Activated naive CD8-positive, alpha-beta T cell treated with anti-CD3 and anti-CD28 coated beads for 36 hours (primary cell): ENCODE measurements at places on chromosomes 6 and 20. TPM values are rescaled to one million over a fixed set of nuclear protein-coding genes. Genes with fewer than 3 reads are reported as not detected.

DNA sequence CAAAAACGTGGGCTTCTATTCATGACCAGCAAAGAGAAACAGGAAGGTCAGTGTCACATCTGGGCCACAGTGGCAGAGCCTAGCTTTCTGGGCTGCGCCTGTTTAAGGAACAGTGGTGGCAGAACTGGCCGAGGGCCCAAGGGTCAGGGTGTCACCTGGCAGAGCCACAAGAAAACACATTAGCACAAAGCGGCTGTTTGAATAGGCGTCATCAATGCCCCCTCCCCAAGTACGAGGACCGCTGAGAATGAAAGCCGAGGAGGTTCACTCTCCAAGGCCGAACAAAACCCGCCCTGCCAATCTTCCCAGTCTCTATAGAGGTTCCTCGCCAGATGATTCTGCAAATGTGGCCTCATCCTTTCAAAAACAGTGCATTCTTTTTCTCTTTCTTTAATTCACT lies 125.2 kb upstream of the TRAF3IP2 start:
- H3K4me3 ChIP-seq = no peak overlapping the region
- peaks cover 94% of the 10 kb centered on the region for H3K36me3 ChIP-seq
- H3K27ac ChIP-seq = peak overlapping the region; percentile 78
- no peaks in the 10 kb centered on the region for H3K27me3 ChIP-seq

DNA sequence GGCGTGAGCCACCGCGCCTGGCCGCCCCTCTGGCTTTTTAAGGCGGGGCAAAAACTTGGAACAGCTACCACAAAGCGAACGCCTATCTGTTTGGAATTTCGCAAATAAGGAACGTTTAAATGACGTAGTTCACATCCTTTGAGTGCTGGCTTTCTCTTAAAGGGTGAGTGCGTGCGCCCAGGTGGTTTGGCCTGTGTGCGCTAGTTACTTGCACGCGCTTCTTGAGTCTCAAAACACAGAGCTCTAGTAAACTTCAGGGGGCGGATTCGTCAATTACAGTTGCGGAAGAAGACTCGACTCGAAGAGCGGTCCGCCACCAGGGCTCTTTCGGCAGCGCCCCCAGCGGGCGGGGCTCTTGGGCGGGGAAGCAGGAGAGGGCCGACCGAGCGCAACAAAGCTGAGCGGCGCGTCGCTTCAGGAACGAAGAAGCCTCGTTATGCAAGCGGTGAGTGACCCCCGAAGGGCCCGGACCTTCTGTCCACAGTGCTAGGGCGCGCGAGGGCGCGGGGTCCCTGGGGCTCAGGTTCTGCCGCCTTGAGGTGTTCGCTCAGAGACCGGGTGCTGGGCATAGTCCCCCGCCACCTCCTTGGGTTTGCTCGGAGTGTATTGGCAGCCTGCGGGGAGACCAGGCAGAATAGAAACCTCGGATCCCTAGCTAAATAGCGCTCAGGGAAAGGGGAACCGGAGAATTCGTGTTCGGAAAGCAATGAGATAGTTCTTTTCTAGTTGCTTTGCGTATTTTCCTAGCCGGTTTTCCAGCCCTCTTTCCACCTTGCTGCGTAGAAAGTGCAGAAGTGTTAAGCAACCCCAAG lies at the start of gene SYCP2L:
SYCP2L (plus strand) TSS at position 362 of the 812 bp plus-strand sequence; CDS start at position 437, 75 bp downstream.
- peaks cover 92% of the 10 kb centered on the region for H3K27me3 ChIP-seq
- H3K27ac ChIP-seq = no peak within 1 kb of the TSS
- peak within 1 kb of the TSS; percentile 73 for H3K4me3 ChIP-seq
- H3K36me3 ChIP-seq = no peaks in the 10 kb centered on the region
- peak; percentile 14 for DNase-seq

- DNase-seq = no peak
- H3K4me1 ChIP-seq = no peaks in the 10 kb centered on the region
- no peak overlapping the region for H3K27ac ChIP-seq
- no peak overlapping the region for H3K4me3 ChIP-seq
- H3K27me3 ChIP-seq = no peaks in the 10 kb centered on the region
These were observed 13.2 kb downstream of the HDGFL1 start for GRCh38 chr6:22582417-22583205.

GRCh38 chr20:59398537-59399205 lies 98.3 kb downstream of the EDN3 start:
- H3K4me1 ChIP-seq = peaks cover 2% of the 10 kb centered on the region
- peaks cover 5% of the 10 kb centered on the region for H3K27me3 ChIP-seq
- no peak overlapping the region for H3K27ac ChIP-seq
- H3K36me3 ChIP-seq = no peaks in the 10 kb centered on the region

DNA sequence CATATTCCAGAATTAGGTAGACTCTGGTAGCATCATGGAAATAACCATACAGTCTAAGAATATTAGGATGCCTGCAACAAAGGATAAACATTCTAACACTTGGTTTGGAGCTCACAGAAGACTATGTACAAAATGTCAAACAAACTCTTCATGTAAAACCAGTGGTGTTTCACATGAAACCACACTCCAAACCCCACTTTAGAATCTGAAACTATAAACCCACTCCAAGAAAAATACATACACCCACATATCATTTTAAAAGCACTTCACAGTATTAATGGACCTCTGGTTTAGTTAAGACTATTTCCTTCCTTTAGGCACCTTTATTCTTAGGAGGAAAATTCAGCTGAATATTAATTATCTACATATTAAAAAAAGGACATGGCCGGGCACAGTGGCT lies 10.5 kb downstream of the AURKA start:
- H3K4me3 ChIP-seq = no peak overlapping the region
- no peaks in the 10 kb centered on the region for H3K27me3 ChIP-seq

DNA sequence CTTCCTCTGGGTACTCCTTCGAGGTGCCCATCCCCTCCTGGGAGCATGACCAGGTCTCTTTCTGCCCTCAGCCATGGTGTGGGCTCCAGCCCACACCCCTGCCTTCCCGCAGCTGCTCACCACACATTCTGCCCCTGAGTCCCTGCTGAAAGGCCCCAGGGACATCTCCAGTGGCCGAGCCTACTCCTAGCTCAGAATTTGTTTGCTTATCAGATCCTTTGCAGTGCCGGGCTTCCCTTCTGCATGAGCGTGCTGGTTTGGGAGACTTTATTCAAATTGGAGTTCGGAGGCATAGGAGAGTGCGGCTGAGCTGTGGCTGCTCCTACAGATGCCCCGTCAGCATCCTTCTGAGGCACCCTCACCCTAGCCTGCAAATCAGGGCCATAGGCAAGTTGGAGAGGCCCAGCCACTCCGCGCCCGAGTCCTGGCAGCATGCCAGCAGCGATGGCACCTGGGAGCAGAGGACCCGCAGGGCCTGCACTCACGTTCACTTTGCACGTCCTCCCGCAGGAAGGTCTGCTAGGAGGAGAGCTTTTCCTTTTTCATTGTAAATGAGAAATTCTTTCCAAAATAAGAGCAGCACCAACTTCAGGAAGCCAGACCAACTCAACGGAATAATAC lies 327.3 kb downstream of the QKI start:
- H3K36me3 ChIP-seq = no peaks in the 10 kb centered on the region
- H3K4me3 ChIP-seq = no peak overlapping the region
- DNase-seq = no peak
- peaks cover 15% of the 10 kb centered on the region for H3K27me3 ChIP-seq

DNA sequence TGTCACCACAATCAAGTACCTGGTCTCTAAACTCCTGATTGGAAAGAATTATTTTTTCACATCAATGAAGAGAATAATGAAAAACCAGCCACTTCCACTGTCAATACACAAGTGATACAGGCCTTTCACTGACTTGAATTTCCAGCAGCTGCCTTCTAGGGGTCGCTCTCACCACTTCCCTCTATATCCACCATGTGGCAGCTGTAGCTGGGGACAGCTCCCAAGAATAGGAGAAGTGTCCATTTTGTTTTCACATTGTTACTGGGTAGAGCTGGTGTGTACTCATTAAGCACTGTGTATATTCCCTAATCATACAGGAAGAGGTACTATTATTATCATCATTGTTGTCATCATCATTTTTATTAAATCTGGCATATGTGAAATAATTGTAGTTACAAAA lies 438.4 kb upstream of the SPTLC3 start:
- H3K27ac ChIP-seq = no peak overlapping the region
- no peaks in the 10 kb centered on the region for H3K36me3 ChIP-seq

DNA sequence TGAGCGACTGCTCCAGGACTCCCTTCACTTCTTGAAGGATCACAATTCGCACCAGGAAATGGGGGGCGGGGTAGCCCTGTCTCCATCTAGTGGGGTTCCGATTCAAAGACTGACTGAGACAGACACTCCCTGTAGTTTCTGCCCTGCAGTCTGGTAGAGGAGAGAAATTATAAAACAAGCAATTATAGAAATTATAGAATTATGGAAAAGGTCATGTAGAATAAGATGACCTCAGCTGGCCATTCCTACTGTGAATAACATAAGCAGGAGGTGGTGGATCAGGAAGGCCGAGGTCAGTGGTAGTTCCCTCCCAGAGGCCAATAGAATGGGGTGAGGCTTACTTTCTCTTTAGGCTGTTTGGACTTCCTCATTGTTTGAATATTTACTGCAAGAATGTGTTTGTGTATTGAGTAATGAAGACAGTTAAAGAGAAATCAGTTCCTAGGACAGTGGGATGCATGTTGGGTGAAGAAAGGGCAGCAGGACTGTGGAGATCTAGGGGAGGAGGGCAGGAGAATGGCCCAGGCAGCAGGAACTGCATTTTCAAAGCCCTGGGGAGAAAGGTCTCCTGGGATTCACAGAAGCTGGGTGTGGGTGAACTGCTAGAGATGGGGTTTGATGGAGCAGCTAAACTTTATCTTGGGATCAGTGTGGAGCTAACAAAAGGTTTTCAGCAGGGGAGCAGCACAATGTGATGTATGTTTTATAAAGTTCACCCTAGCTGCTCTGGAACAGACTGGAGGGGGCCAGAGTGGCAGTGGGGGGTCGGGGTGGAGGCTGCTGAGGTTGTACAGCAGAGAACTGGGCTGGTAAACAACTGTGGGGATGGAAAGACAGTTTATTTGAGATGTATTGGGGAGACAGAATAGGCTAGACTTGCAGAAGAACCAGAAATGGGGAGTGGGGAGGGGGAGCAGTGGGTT lies 2.1 kb downstream of the ZNF341 start:
- peak overlapping the region; percentile 5 for H3K27ac ChIP-seq
- peak overlapping the region; percentile 19 for H3K4me3 ChIP-seq
- peaks cover 19% of the 10 kb centered on the region for H3K36me3 ChIP-seq
- H3K27me3 ChIP-seq = no peaks in the 10 kb centered on the region
- H3K4me1 ChIP-seq = peaks cover 20% of the 10 kb centered on the region
- no peak for DNase-seq

Gene BNIP5
- total RNA-seq = not detected

Gene SMLR1
- total RNA-seq = not detected

Gene BPIFA1
- total RNA-seq = not detected

Gene IFT52
- total RNA-seq = 14.4 TPM
